ENCODE measurements at places on chromosomes 16 and 17. TPM values are rescaled to one million over a fixed set of nuclear protein-coding genes. Genes with fewer than 3 reads are reported as not detected.

Gene PPP4C
- total RNA-seq = 146 TPM

Gene C16orf46
- total RNA-seq = 0.37 TPM

Gene RPUSD1
- 34.4 TPM for total RNA-seq

Gene CA7
- total RNA-seq = not detected

Gene WDR90
- total RNA-seq = 24.6 TPM

Gene PPP1R1B
- 0.16 TPM for total RNA-seq

Gene CCL4L2
- not detected for total RNA-seq

Gene TMIGD1
- not detected for total RNA-seq

Gene C17orf113
- total RNA-seq = 0.73 TPM

Gene C1QL1
- total RNA-seq = 35.0 TPM

Gene KLHL11
- 2.4 TPM for total RNA-seq

Gene GJC1
- total RNA-seq = 26.1 TPM

Gene TBC1D28
- total RNA-seq = not detected

Gene OR1F1
- total RNA-seq = 0.18 TPM

Gene STX4
- 49.2 TPM for total RNA-seq

Gene TSPOAP1
- total RNA-seq = not detected

Gene CLEC18B
- total RNA-seq = 0.03 TPM

Gene SPATA22
- total RNA-seq = not detected

Gene PFAS
- total RNA-seq = 42.0 TPM

Gene DYNLRB2
- not detected for total RNA-seq

Gene KRTAP4-6
- total RNA-seq = not detected

Gene ITGA2B
- 1.5 TPM for total RNA-seq

Gene ZNF287
- total RNA-seq = 17.4 TPM

Gene KRTAP9-6
- total RNA-seq = not detected

Gene NPIPB12
- 28.8 TPM for total RNA-seq

Gene DCTN5
- total RNA-seq = 67.7 TPM

Gene GNG13
- total RNA-seq = not detected

Gene TBC1D3C
- not detected for total RNA-seq

Gene ETV4
- total RNA-seq = 65.7 TPM

Gene TMEM114
- total RNA-seq = not detected

Gene ST6GALNAC2
- total RNA-seq = 0.39 TPM

Gene LYRM1
- total RNA-seq = 32.0 TPM

Gene LHX1
- 1.2 TPM for total RNA-seq

Gene PRSS8
- 1.3 TPM for total RNA-seq

Gene ABCC12
- total RNA-seq = 0.02 TPM

Gene PIGS
- 63.4 TPM for total RNA-seq

Gene JPH3
- 1.6 TPM for total RNA-seq

Gene ATP2C2
- 0.22 TPM for total RNA-seq

Gene ST6GALNAC1
- total RNA-seq = 0.28 TPM

Gene GINS3
- 24.2 TPM for total RNA-seq

Gene PRSS27
- 2.3 TPM for total RNA-seq

Gene SLC16A5
- 23.0 TPM for total RNA-seq

Gene SPG7
- 106 TPM for total RNA-seq

Gene PGAP6
- 27.1 TPM for total RNA-seq

Gene WNK4
- total RNA-seq = 0.91 TPM

Gene ZNF785
- not detected for total RNA-seq

Gene MYO15B
- 53.5 TPM for total RNA-seq

Gene ZG16
- total RNA-seq = not detected

Gene CD68
- 27.0 TPM for total RNA-seq

Gene GFOD2
- total RNA-seq = 18.9 TPM

Gene PLD2
- total RNA-seq = 20.2 TPM

Gene KRT14
- 0.11 TPM for total RNA-seq

Gene IGSF6
- not detected for total RNA-seq

Gene KCNG4
- not detected for total RNA-seq

Gene GDPD3
- total RNA-seq = 0.61 TPM

Gene KRTAP9-8
- not detected for total RNA-seq

Gene ABCC3
- total RNA-seq = 112 TPM

Gene SP6
- 7.7 TPM for total RNA-seq

Gene MT4
- total RNA-seq = not detected
